ENCODE measurements at places on chromosomes 12 and 14.

DNA sequence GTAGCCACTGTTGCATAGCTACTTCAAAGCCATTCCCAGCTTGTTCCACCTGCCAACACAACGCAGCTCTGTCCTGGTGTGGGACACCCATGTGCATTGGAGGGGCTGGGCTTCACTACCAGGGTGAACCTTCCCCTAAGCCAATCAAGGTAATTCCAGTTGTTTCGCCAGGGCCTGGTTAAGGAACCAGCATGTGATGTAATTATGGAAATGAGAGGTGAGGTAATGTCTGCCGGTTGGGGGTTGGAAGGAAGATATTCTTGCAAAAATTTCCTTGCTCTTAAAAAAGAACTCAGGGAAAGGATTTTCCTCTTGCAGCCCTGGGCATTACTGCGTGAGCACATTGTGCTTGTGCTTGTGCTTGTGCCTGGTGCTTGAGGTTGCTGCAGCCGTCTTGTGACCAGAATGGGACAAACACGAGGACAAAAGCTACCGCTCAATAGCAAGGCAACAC, 14.9 kb downstream of the TUBA1C start:
- DNase-seq: no peak

DNA sequence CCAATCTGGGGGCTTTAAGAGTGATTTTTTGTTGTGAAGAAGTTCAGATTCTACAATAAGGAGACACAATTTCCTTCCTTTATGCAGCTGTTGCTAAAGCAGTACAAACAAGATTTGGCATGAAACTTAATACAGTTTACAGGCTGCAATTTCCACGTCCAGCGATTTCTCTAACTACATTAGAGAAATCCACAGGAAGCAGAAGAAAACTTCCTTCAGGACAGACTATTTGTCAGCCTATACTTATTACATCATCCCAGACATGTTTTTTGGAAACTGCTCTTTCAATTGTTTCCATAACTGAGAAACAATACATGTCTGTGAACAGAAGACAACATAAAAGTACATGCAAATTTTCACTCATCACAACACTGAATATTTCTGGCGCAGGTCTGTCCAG, 204.3 kb downstream of the TTC7B start:
- DNase-seq: no peak

DNA sequence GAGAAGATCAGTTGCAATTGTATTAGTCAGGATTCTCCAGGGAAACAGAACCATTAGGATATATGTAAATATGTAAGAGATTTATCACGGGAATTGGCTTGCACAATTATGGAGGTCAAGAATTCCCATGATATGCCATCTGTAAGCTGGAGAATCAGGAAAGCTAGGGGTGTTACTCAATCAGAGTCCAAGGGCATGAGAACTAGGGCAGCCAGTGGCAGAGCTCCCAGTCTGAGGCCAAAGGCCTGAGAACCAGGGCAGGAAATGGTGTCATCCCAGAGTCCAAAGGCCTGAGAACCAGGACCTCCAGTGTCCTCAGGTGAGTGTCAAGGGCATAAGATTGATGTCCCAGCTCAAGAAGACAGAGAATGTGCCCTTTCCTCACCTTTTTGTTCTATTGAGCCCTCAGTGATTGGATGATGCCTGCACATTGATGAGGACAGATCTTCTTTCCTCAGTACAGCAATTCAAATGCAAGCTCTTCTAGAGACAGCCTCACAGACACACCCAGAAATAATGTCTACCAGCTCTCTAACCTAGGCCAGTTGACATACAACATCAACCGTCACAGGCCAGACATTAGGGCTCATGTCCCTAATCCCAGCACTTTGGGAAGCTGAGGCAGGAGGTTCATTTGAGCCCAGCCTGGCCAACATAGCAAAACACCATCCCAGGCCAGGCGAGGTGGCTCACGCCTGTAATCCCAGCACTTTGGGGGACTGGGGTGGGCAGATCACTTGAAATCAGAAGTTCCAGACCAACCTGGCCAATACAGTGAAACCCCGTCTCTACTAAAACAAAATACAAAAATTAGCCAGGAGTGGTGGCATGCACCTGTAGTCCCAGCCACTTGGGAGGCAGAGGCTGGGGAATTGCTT, 34.9 kb upstream of the ZNF740 start:
- DNase-seq: no peak

DNA sequence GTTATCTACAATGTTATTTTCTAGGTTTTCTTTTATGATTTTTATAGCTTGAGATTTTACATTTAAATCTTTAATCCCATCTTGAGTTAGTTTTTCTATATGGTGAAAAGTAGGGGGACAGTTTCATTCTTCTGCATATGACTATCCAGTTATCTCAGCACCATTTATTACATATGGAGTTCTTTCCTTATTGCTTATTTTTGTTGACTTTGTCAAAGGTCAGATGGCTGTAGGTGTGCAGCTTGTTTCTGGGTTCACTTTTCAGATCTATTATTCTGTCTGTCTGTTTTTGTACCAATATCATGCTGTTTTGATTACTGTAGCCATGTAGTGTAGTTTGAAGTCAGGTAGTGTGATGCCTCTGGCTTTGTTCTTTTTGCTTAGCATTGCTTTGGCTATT, 477.3 kb downstream of the TMEM117 start:
- DNase-seq: no peak

- no peak for DNase-seq
Observed at GRCh38 chr12:97752129-97752528, 289.5 kb downstream of the RMST start.

- peak; percentile 20 for DNase-seq
Observed at GRCh38 chr12:21823581-21823980, 49.1 kb upstream of the KCNJ8 start.
